Calu3 (cell line): ENCODE measurements at places on chromosomes 1 and 21. TPM values are rescaled to one million over a fixed set of nuclear protein-coding genes. Genes with fewer than 3 reads are reported as not detected.

DNA sequence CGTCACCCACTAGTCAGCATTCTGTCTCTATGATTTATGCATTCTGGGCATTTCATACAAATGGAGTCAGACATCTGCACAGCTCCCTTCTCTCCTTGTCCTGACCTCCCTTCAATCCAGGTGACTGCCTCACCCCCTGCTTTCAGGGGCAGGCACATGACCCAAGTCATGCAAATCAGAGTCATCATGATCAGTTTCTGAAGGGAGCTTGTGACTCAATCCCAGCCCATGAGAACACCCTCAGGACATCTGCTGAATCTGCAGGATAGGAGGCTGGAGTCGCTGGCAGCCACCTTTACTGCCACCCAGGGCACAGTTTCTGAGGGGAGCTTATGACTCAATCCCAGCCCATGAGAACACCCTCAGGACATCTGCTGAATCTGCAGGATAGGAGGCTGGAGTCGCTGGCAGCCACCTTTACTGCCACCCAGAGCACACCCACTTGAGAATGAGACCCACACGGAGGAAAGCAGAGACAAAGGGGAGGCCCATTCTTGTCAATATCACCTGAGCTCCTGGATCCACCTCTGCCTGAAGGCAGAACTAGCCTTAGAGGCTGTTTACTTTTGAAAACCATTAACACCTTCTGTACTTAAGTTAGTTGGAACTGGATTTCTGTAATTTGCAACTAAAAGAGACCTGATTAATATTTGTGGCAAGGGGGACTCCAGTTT, 62.3 kb upstream of the SLC25A33 start:
- DNase-seq: no peak

GRCh38 chr1:227914801-227915563, 32.8 kb downstream of the WNT9A start:
- DNase-seq: no peak

- no peak for DNase-seq
These were observed 40.9 kb downstream of the CLSTN1 start for GRCh38 chr1:9782897-9783296.

GRCh38 chr1:8239306-8240023, 78.4 kb upstream of the SLC45A1 start:
- no peak for DNase-seq

GRCh38 chr1:169809370-169810095, 14.8 kb upstream of the METTL18 start:
- peak; percentile 35 for DNase-seq

Gene PTPN7
- not detected in 2 replicates for total RNA-seq

- DNase-seq: no peak
These were observed 96.6 kb upstream of the ERRFI1 start for GRCh38 chr1:8122477-8123407.

DNA sequence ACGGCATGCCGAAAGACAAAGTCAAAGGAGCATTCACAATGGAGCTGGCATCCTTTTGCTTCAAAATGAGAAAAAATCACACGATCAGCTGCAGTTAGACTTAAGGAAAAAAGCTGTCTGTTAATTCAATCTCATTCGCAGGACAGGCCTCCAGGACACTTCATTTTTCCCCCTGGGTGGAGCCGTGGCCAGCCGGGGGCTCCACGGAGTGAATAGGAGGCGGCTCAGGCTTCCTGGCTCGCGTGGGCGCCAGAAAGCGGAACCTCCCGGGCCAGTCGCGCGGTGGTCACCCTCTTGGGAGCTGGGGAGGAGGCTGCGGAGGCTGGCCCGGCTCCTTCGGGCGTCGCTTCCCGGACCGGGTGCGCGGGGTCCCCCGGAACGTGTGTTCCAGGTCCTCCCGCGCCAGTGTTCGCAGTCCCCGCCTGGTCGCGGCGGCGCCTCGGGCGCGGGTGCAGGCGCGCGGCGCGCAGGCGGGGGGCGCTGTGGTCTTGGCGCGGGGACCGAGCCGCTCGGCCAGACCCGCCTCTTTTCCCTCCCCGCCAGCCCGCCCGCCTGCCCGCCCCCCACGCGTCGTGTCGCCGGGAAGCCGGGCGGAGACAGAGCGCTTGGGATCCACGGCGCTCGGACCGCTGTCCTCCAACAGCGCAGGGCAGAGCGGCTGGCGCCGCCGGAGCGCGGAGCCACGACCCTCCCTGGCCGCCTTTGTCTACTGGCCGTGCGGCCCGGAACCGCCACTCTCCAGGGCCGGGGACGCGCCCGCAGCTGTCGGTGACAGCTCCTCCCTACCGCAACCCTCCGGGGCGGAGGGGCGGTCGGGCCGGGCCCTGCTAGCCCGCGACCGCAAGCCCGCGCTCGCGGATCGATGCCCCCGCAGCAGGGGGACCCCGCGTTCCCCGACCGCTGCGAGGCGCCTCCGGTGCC, at the start of gene RHOU:
RHOU (plus strand) TSS at position 599 of the 921 bp plus-strand sequence; CDS start at position 863, 264 bp downstream.
- DNase-seq: peak; percentile 90

DNA sequence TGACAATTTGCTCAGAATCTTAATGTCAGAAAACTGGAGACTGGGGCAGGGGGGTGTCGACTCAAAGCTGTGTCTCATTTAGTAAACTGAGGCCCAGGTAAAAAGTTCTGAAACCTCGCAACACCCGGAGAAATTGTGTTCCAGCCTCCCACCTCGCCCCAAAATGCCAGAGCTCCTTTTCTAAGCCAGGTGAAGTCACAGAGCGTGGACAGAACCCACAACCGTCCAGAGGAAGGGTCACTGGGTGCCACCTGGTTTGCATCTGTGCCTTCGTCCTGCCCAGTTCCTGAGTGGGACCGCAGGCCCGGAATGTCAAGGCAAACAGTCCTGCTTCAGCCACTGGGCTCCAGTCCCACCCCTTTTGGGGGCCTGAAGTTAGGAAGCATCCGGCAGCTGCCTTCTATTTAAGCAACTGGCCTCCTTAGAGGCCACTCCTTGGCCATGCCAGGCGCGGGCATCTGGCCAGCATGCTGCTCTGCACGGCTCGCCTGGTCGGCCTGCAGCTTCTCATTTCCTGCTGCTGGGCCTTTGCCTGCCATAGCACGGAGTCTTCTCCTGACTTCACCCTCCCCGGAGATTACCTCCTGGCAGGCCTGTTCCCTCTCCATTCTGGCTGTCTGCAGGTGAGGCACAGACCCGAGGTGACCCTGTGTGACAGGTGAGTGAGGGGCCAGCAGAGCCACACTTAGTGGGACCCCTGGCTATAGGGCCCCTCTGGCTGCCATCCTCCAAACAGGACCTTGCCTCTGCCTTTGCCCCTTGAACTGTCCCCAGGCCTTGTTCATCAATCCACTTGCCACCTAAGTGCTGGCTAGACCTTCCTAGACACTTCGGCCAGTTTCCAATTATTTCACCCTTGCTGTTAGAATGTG, at the start of gene TAS1R1:
TAS1R1 (plus strand) TSS at position 401 of the 872 bp plus-strand sequence; CDS start at position 468, 67 bp downstream.
- DNase-seq: no peak

Gene TSPAN2
- 6.0 and 7.7 TPM in 2 replicates for total RNA-seq

DNA sequence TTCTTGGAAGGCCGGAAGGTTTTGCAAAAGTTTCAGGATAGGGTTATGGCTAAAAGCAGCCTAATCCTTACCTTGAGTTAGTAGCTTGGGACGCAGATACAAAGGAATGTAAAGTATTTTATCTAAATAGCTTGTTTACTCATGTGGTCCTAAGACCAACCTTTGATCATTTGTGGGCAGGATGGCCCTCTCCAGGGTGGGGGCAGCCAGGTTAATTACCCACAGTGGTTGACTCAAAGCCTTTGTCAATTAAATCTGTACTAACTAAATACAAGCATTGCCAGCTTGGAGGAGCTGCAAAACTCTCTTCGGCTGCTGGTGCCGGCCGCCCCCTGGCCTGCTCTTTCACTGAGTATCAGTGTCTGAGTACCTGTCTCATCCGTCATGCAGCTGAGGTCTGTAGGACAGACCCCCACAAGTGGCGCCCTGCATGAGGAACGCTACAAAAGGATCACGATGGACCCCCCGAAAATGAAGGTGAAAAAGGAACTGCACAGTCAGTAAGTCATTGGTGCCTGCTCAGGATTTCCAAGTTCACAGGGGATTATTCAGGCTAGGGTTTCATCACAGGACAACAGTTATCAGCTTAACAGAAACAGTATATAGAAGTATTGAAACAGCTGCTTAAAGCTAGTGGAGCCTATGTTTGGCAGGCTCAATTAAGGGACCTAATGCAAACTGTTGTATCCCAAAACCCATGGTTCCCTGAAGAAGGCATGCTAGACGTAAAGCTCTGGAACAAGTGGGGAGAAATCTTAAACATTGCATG, 212.5 kb upstream of the MAP1LC3C start:
- DNase-seq: peak; percentile 15

Gene SELL
- 6.2 and 12.1 TPM in 2 replicates for total RNA-seq

GRCh38 chr1:182629499-182630096, 25.4 kb upstream of the RGS16 start:
- DNase-seq: no peak

GRCh38 chr1:41560496-41560895, 76.0 kb upstream of the EDN2 start:
- no peak for DNase-seq

Gene IL12RB2
- not detected in 2 replicates for total RNA-seq

DNA sequence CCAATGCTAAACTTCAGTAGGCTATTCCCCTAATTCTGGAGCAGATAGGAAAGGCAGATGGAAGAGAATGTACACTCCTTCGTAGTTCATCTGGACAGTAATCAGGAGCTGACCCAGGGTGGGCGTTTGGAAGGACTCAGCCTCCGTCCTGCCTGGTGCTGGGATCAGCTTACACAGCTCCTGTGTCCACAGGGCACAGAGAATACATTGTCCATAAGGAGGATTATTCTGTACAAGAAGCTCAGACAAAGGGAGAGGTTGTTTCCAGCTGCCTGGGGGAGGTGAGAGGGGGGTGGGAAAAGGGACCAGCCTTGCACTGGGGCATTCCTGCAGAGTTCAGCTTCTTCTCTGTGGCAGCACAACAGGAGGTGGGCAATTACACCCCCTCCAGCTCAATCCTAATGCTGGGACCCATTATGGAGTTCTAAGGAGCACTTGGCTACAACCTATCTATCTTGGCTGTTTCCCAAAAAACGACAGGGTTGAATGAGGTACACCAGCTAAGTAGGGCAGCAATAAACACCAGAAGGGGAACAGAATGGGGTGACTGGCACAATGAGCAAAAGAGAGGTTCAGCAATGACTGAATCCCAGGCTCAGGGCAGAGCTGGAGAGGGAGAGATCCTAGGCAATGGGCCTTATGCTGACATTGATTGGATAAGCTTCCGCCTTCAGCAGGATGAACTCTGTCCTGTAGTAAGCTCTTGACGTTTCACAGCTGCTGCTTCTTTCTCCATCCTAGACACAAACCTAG, 7.4 kb downstream of the MED8 start:
- DNase-seq: no peak

Gene REN
- total RNA-seq: not detected in 2 replicates

- DNase-seq: no peak
These were observed 189.0 kb upstream of the NFIA start for GRCh38 chr1:60893136-60893930.

GRCh38 chr21:36708286-36709029, 9.5 kb downstream of the SIM2 start:
- DNase-seq: no peak

Gene RGS8
- total RNA-seq: not detected in 2 replicates

DNA sequence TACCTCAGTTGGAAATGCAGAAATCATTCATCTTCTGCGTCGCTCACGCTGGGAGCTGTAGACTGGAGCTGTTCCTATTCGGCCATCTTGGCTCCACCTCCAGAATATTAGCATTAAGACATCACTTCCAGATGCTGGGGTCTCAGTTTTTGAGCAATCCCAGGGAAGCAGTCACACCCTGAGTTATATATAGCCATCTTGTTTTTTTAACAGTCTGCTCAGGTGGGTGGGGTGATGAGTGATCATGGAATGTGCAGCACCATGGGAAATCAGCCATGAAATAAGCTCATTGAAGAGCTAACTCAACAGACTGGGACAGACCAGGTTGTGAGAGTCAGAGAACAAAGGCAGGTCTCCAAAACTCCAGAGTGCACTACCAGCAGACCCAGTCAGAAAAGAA, 27.0 kb upstream of the HMGB4 start:
- no peak for DNase-seq

Gene PEX14
- 17.6 and 17.7 TPM in 2 replicates for total RNA-seq

- DNase-seq: no peak
These were observed 57.4 kb upstream of the ADAMTS5 start for GRCh38 chr21:27024301-27024700.
